ENCODE measurements at places on chromosomes 11 and 22.

- DNase-seq = no peak
Observed at GRCh38 chr11:132300283-132300682, 929.9 kb downstream of the NTM start.

GRCh38 chr11:31808721-31809540 is 2.2 kb downstream of the PAX6 start:
- no peak for DNase-seq

- no peak for DNase-seq
Observed at GRCh38 chr11:22920939-22921565, 60.8 kb upstream of the CCDC179 start.

GRCh38 chr11:110433393-110434333 is 3.9 kb downstream of the FDX1 start:
- no peak for DNase-seq

- no peak for DNase-seq
Observed at GRCh38 chr22:40041366-40042137, 46.8 kb downstream of the FAM83F start.

DNA sequence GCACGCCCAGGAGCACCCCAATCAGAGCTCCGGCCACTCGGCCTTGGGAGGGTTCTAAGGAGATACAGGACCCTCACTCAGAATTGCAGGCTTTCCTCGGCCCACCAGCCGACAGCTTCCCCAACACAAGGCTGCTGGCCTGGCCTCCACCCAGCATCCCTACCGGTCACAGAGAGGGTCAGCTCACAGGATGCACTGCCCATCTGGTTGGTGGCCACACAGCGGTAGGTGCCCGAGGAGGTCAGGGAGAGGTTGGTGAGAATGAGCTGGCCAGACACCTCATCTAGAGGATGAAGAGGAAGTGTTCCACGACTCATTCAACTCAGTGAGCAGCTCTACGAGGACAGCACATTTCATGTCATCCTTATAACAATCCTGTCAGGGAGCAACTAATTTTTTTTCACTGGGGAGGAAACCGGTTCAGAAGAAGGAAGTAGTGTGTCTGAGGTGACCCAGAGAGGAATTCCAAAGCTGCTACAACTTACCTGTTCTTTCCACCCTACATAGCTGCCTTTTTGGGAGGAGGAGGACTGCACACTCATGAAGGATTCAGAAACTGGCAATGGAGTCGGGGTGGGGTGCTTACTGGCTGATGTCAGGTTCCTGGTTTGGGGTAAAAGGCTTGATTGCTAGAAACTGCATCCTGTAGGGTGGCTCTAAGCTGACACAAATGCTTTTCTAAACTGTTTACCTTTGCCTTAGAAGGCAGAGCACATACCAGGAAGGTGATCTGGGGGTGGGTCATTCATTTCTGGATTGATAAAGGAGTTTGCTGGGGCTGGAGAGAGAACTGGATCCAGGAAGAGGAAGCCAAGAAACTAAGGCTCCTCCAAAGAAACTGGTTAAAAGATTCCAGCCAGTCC is 3.3 kb downstream of the VSIG2 start:
- DNase-seq = no peak

- DNase-seq = no peak
Observed at GRCh38 chr11:76653012-76653673, 17.4 kb downstream of the LRRC32 start.

- no peak for DNase-seq
Observed at GRCh38 chr11:27031754-27032153, 8.9 kb upstream of the BBOX1 start.

DNA sequence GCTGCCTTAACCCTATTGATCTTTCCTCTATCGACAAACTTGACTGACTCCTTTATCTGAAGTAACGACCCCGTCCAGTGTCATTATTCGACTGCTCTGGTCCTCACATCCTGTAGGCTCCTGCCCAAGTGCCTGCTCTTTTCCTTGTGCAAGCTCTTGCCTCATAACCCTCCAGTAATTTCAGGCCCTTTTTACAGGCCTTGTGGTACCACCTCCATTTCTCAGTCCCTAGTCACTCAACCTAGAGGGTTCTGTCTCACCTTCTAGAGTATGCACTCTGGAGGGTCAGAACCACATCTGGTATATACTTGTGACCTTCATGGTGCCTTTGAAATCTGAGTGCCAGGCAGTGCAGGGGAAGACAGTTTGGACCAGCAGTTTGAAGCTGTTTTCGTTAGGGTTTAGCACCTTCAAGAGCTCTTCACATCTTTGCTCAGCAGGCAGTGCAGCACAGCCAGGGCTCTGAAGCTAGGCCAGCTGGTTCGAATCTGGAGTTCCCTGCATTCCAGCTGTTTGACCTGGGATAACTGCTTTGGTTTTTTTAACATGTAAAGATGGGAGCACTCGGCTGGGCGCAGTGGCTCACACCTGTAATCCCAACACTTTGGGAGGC is 11.2 kb downstream of the SNRPD3 start:
- DNase-seq = no peak

- no peak for DNase-seq
Observed at GRCh38 chr11:75013051-75013450, 24.3 kb downstream of the NEU3 start.

DNA sequence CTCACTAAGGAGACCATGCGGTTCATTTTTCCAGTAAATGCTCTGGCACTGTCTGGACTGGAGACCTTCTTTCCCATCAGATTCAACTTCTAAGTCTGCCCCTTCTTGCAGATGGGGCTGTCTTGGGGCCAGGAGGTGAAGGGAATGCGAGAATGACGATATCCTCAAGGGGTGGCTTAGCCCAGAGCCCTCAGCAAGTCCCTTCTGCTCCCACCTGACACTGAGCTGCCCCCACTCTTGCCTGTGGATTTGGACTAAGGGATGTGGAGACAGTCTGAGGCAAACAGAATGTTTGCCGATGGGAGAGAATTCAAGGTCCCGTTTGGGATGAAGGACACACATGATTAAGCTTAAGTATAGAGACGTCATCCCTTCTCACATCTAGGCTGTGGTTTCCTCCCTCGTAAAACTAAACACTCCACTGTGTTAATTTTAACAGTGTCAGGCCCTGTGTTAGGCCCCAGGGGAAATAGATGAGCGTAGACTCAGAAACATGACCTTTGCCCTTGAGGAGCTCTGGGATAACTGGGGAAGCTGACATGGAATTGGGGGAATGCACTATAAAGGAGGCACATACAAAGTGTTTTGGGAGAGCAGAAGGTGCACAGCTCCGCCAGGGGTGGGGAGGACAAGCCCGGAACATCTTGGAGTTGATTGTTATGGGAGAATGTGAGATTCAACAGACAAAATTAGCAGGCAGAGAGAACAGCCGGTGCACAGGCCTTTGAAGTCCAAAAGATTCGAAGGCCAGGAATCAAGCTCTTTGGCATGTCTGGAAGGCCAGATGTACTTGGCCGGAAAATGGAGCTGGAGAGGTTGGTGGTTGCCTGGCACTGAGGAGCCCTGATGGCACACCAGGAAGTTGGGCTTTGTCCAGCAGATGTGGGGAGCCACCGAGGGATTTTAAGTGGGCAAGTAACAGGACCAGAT is 71.6 kb downstream of the ST3GAL4 start:
- no peak for DNase-seq

DNA sequence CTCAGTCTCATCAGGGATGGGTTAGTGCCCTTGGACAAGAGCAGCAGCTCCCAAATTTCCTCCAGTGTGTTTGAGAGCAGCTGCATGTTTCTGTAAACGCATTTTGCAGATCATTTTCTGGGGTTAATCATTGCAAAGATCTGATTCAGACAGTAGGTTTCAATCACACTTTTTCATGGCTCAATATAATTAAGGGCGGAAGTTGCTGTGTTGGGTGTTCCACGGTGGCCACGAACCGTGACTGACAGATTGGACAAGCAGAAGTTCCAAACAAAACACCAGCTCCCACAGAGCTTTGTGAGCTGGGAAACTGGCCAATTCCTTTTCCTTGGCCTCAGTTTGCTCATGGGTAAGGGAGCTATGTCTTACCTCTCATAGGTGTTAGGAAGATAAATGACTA is 8.4 kb upstream of the RASSF10 start:
- DNase-seq = no peak

GRCh38 chr11:105071089-105071732 is 26.1 kb upstream of the CARD16 start:
- DNase-seq = no peak

DNA sequence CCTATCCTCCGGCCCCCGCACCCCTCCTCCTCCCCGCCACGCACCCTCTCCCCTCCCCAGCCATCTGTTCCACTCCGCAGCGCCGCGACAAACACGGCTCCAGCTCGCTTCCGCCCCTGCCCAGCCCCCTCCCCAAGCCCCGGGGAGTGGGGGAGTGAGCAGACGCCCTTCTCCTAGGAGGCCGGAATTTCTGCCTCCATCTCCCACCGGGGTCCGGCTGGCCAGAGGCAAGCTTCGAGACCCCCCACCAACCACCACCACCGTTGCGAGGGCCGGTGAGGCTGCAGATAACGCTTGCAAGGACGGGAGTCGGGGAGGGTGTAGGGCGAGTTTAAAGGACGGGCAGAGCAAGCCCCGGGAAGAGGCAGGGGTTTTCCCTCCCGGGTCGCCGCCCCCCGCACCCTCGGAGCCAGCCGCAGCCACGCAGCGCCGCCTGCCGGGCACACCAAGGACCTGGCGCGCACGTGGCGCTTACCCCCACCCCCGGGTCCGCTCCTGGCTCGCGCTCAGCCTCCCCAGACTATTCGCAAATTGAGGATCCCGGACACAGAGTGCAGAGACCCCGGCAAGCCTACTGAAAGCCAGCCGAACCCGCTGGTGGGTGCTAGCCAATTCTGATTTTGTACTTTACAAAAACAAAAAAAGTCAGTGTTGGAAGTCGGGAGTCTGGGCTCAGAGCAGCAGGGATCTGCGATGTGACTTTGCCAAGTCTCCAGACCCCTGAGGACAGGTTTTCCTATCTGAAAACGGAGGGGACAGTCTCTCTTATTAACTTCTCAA is 22.6 kb downstream of the RTN4RL2 start:
- peak; percentile 73 for DNase-seq

GRCh38 chr11:70667767-70668166 is 269.4 kb downstream of the CTTN start:
- no peak for DNase-seq

DNA sequence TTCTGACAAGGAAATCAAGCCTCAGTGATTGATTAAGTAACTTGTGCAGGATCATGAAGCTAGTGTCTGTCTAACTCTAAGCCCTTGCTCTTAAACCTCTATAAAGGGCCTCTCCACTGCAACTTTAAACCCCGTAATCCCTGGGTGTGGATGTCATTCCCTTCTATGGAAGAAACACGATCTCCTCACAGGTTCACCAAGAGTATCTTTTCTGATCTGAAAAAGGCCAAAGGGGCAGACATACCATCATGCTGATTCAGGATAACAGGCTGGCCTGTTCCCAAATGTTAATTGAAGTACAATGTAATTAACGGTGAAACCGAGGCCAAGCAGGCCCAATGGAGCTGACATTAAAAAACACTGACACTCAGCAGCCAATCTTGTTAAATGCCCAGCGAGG is 17.1 kb downstream of the TTC12 start:
- DNase-seq = no peak

- DNase-seq = no peak
Observed at GRCh38 chr11:118856314-118856713, 27.4 kb upstream of the CXCR5 start.

GRCh38 chr11:7512525-7513233 is 1.1 kb upstream of the PPFIBP2 start:
- DNase-seq = no peak

DNA sequence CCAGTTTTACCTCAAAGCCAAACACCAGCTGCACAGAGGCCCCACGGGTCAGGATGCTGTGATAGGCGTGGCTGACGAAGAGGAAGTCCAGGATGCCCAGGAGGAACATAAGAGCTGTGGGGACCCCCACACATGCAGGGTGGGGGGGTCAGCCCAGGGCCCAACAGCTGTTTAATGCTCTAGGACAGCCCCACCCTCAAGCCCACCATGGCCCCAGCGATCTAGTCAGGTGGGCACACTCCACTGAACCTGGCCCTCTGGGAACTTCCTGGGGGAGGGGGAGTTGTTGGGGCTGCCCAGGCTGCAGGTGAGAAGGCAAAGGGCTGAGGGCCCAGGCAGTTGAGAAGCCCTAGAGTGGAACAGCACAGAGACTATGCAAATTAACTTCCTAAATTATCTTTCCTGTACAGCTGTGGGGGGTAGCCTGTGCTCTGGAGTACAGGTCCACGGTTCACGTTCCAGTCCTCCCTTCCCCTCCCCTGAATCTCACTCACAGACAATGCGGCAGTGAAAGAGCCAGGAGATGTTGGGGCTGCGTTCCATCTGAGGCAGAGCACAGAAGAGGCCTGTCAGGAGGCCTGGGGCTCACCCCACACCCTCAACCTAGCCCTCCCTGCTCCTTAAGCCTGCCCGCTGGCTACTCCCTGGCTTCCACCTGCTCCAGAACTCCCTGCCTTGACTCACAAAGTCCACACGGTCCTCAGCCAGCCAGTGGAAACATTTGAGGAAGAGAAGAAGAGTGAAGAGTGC is 1.9 kb downstream of the SYVN1 start:
- no peak for DNase-seq

DNA sequence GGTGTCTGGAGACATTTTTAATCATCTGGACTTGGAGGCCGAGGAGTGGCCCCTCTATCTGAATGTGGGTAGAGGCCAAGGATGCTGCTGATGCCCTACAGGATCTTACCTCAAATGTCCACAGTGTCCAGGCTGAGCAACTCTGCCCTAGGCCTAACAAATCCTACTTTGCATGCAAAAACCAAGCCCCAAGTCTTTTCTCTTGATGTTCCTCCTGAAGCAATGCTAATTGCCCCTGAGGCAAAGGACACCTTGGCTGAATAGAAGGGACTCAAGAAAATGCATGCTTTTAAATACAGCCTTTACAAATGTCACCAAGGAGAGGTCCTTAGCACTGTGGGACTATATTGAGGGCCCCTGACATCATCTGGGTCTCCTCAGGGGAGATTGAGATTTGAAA is 43.8 kb upstream of the PHF21B start:
- DNase-seq = no peak

DNA sequence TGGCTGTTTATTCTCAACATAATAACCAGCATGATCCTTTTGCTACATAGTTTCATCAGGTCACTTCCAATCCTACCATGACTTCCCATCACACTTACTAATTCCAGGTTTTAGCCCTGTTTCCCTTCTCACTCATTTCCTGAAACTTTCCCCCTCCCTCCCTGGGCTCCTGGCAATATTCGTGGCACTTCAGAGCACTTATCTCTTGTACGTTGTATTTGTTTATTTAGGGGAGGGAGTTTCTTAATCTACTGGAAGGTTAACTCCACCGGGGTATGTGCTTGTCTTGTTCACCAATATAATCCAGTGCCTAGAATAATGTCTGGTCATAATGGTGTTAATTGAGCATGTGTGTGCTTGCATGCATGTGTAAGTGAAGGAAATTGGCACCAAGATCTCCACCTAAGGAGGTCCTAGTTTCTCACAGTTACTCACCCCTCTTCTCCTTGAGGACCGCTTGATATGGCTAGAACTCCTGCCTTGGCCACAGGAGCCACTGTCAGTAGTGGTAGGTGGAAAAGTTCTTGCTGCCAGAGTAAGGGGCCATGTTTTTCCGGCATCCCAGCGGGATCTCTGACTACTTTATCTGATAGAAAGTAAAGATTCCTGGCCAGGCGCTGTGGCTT is 11.7 kb downstream of the EIF3L start:
- no peak for DNase-seq
